ENCODE measurements at places on chromosomes 2 and 18.

DNA sequence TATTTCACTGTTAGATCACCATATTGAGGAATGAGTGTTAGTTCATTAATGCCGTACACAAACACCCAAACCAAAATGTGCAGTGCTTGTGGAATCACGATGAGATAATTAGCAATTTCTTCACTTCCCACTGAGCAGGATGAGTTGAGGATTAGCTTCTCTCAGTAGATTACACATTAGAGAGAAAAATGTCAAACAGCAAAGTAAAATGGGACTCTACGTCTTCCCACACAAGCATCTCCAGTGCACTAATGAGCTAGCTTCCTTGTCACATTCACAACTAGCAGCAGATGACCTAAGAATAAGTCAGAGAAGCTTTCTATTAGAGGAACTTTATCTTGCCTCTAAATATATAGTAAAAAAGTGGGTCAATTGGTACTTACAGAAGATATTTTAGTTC lies 926.9 kb downstream of the TSN start:
- DNase-seq: no peak

DNA sequence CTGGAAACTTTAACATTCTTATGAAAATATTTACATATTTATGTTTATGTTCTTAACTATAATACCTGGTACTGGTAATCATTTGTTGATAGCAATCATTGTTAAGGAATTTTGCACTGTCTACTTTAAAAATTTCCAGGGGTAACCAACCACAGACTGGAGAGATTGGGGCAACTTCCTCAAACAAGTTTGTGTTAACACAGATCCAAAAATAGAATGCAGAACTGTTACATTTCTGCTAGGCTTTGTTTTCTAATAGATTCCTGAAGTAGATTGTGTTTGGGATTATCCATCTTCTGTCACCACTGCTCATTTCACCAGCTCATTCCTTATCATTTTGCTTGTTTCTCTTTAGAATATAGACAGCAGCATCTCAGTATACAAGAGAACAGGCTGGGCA lies 23.7 kb downstream of the RNF125 start:
- DNase-seq: no peak

- no peak for DNase-seq
These were observed 76.2 kb upstream of the UPP2 start for GRCh38 chr2:158025255-158025996.

GRCh38 chr2:144943986-144944385 lies 424.1 kb upstream of the ZEB2 start:
- DNase-seq: no peak

DNA sequence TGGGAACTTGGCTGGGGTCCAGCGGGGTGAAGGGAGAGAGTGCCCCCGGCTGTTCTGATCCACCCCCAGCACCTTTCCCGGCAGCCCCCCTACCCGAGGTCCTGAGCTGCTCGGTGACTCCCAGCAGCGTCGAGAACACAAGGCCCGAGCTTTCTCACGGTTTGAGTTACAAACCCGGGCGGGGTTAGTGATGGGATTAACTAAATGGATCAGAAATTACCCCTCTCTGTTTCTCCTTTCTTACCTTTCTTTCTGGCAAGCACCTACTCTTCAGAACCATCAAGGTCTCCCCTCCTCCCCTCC lies 139.4 kb upstream of the GPC1 start:
- no peak for DNase-seq

DNA sequence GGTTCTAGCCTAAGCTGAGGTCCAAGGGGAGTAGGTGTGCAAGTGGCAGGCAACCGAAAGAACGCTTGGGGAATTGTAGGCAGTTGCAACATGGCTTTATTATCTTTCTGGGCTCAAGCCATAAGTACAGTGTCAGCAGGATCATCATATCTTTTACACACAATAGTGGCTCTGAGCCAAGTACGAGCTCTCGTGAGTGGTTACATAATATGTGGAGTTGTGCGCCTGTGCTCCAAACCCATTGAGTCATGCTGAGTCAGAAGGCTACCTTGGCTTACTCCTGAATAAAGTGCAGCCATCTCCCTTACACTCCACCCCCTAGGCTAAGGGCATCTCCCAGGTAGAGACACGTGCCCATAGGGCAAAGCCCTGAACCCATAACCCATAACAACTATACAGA lies 233.9 kb downstream of the SATB2 start:
- no peak for DNase-seq

DNA sequence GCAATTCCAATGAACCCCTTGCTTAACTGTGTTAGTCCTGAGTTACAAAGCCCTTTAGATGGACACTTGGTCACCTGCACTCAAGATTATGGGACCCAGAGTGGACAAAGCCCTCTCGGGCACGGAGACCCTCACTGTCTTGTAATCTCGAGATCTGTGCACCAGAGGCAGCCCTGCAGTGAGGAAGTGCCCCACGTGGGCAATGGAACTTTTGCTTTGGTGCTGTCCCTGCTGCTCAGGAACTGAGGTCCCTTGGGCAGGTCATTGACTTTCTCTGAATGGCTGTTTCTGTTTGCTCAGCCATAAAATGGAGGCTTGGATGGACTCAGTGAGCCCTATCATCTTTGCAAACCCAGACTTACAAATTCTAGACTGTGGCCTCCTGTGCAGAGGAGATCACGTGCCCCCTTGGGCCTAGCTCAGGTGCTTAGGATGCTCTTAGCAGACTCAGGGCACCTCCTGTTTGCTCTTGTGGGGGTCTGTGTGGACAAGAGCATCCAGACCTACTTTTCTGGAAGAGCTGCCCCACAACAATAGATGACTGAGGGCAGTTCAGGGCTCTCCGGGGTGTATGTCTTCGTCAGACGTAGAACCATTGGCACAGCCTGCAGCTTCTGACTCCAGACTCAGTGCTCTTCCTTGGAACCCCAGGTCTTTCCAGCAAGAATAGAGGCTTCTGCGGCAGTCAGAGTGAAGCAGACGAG lies 94.5 kb upstream of the HS6ST1 start:
- DNase-seq: no peak

DNA sequence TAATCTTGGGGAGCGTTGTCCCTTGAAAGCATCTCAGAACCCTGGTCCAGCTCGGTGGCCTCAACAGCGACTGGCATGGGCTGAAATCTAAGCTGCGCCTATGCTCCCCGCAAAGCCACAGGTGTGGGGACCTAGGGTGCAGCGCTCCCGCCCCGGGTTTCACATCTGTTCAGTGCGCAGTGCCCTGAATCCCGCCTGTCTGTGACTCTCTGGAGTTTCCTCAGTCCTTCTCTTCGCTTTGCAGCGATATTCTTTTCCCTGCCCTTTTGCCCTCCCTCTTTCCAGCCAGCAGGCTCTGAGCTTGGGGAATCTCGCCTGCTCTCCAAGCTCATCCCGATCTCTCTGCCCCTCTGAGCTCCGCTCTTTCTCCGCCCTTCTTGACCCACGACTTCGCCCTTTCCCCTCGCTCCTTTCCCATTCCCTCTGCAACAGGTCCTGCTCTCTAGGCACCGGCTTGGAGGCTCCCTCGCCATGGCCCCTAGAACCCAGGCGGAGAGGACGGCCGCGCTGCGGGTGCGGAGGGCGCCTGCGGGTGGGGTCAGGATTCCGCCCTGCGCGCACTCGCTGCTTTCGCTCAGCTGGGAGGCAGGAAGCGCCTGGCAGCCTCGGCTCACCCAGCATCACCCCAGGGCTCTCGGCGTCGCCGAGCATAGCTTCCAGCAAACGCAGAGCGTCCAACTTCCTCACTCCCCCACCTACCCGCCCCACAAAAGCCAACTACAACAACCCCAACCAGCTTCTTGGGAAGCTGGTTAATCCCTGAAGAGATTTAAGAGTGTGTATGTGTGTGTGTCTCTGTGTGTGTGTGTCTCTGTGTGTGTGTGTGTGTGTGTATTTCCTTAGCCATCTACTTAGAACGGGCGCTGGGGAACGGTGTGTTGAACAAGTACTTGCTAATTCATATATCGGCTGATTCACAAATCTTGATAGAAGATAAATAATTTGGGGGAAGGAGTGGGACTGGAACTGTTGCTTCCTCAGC lies 1.1 kb downstream of the GRP start:
- no peak for DNase-seq

DNA sequence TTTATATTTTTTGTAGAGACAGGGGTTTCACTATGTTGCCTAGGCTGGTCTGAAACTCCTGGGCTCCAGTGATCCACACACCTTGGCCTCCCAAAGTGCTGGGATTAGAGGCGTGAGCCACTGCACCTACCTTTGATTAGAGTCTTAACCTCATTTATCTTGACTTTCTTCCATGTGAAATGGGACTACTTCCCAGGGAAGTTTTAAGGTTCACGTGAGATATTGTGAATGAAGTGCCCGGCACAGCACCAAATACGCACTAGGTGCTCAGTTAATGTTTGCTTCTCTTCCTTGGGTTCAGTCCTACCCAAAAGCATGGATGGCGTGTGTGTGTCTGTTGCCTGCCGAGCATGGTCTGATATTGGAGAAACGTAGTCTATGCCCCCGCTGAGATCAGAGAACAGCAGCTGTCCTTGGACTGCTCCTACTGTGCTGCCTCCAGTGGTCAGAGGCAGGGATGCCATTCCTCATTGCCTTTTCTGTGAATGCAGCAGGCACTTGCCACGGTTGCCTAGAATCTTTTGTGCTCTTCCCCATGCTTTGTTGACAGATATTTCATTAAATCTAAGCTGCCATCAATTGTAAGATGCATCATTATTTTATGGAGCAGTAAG lies 12.3 kb upstream of the TFCP2L1 start:
- peak; percentile 39 for DNase-seq

- no peak for DNase-seq
These were observed 19.0 kb downstream of the PLEKHM3 start for GRCh38 chr2:208006337-208006736.

GRCh38 chr2:148982282-148982681 lies 56.2 kb upstream of the LYPD6B start:
- no peak for DNase-seq

DNA sequence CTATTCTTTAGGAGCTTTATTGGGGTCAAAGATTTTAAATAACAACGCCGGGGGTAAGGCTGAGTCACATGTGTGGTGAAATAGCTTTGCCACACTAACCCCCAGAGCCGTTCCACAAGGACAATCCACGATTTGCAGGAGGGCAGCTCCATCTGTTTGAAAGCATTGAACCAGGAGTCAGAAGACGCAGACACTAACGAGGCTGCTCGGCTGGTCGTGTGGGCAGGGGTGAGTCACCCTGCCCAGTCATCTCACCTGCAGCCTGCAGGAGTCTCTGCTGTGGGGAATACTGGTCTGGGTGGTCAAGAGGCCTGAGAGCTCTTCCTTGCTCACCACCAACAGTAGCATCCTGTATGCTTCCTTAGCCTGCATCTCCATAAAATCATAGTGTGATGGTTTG lies 149.2 kb upstream of the NCK2 start:
- no peak for DNase-seq

DNA sequence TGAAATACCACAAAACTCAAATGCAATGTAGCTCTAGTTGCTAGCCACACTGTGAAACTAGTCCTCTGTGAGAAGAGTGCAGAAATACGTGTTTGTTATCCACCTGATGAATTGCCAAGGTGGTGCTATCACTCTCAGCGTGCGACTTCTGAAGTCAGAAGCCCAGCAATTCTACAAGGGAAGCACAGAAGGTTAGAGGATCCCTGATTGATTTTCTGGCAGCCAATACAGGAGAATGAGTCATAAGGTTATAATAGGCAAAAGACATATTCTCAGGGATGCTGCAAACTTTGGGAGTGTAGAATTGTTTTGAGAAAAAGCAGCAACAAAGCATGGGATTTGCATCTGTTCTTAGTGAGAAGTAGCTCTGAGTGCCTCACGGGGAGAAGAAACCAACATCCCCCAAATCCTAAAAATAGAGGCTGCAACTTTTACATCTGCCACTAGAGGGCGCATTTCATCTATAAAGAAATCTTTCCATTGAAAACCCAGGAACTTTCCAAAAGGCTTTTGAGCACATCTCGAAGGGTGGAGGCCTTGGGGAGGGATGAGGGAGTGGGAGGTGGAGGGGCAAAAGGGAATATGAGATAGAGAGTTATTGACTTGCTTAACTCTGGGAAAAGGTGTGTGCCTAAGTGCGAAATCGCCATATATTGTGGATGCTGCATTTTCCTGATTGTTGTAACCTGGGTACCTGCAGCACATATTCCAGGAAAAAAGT lies 78.0 kb downstream of the TMEM182 start:
- DNase-seq: peak; percentile 54

DNA sequence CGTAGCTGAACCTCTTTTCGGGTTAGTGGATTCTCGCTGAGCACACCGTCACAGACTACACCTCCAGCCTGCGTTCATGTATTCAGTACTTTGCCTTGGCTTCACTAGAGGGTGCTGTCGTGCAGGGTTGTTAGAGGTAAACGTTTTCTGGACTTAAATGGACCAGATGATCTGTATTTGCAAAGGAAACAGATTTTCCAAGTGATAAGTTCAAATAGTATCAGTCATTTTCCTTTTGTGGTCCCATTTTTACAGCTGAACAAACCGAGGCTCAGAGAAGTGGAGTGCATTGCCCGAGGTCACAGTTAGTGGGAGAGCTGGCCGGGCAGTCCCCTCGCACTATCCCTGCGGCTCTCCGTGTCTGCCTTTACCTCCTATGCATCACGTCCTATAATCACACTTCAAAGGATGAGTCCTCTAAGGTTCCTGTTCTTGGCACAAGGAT lies 125.9 kb downstream of the MAP4K4 start:
- DNase-seq: peak; percentile 47

GRCh38 chr18:26978812-26979341 lies 113.4 kb upstream of the AQP4 start:
- DNase-seq: no peak

DNA sequence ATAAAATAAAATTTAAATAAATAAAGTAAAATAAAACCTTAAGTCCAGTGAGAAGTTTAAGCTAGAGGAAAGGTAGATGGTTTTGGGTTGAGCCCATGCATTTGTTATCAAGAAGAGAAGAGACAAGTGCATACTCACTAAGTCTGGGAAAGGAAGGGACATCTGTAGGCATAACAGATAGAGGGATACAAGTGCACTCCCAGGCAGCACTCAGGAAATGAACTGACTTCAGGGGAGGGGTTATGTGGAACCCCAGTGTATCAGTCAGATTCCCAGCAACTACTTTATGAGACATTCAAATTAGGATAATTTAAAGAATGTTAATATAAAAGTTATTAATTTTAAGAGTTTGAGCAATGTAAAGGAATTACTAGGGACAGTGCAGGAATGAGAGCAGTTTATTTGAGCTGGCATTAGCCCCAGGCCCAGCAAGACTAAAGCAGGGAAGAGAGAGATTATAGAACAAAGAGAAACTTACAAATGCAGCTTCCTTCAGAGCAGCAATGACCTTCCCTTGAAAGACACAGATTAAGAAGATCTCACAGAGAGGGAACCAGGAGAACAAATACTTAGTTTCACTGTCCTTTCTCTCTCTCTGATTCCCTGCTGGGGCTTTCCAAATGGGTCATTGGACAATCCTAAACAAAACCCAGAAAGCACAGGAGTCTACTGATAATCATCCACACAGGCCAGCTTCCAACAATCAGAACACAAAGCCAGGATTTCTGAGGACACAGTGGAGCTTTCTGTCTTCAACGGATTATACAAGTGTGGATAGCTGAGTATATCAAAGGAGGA lies 109.7 kb downstream of the ERBB4 start:
- DNase-seq: no peak
